ENCODE measurements at places on chromosomes 5 and 9. TPM values are rescaled to one million over a fixed set of nuclear protein-coding genes. Genes with fewer than 3 reads are reported as not detected.

DNA sequence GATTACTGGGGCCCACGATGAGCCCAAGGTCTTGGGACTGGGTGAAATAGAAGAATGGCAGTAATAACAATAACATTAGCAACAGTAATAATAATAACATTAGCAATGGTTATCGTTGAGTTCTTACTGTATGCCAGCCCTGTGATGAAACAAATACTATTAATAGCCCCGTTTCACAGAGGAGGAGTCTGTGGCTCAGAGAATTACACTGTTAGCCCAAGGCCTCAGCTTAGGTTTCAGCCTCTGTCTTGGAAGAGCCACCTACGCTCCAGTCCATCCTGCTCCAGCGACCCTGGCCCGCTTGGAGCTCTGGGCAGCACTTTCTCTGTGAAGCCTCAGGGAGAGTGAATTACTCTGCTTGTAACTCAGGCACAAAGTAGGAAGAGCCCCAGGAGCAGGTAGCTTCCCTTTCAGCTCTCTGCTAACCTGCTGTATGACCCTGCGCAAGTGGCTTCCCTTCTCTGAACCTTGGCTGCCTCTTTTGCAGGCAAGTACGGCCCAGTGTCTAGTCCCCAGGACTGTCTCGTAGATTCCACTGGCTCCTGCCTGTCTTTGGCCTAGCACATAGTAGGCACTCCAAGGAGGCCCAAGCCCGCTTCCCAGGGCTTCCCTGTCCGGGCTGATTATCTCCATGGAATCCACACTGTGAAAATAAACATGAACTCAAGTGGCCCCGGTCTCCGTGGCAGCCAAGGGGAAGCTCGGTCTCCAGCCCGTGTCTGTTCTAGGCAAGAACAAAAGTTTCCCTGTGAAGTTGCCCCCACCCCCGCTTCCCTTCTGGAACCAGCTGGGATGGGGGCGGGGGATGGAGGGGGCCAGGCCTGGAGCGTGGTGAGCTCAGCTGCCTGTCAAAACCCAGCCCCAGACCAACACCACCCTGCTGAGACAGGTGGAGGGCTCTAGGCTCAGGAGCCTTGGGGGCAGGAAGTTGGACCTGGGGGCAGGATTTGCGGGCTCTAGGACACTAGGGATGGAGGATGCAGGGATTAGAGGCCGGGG is 26.2 kb upstream of the LMX1B start:
- no peaks in the 10 kb centered on the region for H3K36me3 ChIP-seq
- no peak overlapping the region for H3K4me3 ChIP-seq
- peaks cover 10% of the 10 kb centered on the region for H3K4me1 ChIP-seq
- DNase-seq = peak; percentile 69
- H3K27me3 ChIP-seq = peaks cover 22% of the 10 kb centered on the region

GRCh38 chr5:172853355-172853975 is 19.4 kb downstream of the ERGIC1 start:
- no peak for DNase-seq
- H3K4me3 ChIP-seq = no peak overlapping the region
- peaks cover 14% of the 10 kb centered on the region for H3K36me3 ChIP-seq
- H3K27ac ChIP-seq = no peak overlapping the region
- no peaks in the 10 kb centered on the region for H3K27me3 ChIP-seq

DNA sequence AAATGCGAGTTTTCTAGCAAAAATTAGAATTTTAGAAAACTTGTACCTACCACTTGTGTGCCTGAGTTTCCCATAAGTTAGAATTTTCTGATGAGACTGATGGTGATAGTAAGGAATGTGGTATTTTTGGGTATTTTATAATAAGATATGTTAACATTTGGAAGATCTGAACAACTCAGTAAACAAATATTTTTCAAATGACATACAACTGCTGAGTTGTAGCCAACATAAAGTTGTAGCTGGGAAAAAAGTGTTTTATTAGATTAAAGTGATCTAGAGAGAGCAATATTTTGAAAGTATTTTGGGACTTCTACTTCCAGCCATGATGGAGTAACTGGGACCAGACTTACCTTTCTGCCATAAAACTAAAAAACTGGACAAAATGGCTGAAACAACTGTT is 37.9 kb downstream of the GEMIN5 start:
- peak; percentile 50 for DNase-seq
- H3K27ac ChIP-seq = no peak overlapping the region
- peaks cover 55% of the 10 kb centered on the region for H3K36me3 ChIP-seq

- no peak overlapping the region for H3K27ac ChIP-seq
- DNase-seq = no peak
- H3K4me1 ChIP-seq = no peaks in the 10 kb centered on the region
- H3K4me3 ChIP-seq = no peak overlapping the region
These were observed 6.8 kb upstream of the CLINT1 start for GRCh38 chr5:157865781-157866180.

- H3K27ac ChIP-seq = no peak overlapping the region
- no peaks in the 10 kb centered on the region for H3K27me3 ChIP-seq
- no peak for DNase-seq
- no peaks in the 10 kb centered on the region for H3K4me1 ChIP-seq
- no peak overlapping the region for H3K4me3 ChIP-seq
- H3K36me3 ChIP-seq = no peaks in the 10 kb centered on the region
These were observed 82.7 kb downstream of the BNC2 start for GRCh38 chr9:16787724-16788123.

Gene GABRA6
- not detected for total RNA-seq

Gene IL13
- total RNA-seq = not detected
